Common myeloid progenitor, CD34-positive (primary cell): ENCODE measurements at places on chromosomes 3 and 15.

GRCh38 chr3:141875893-141876380 is 506 bp upstream of the ATP1B3 start:
- peak; percentile 86 for DNase-seq

DNA sequence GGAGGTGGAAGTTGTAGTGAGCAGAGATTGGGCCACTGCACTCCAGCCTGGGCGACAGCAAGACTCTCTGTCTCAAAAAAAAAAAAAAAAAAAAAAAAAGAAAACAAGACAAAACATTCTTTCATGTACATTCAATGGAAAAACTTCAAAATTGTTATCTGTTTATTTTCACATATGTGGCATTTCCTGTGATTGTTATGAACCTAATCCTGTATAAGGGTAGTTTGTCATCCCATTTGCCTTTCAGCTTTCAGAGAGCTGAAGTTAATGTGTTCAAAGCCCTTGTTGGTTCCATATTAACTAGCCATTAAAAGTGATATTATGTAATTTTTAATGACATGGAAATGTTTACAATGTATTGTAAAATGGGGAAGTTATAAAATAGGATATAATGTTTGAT is 17.3 kb upstream of the NCK1 start:
- no peak for DNase-seq

- DNase-seq = peak; percentile 97
Measured at GRCh38 chr3:31227131-31227562, 305.6 kb upstream of the STT3B start.

GRCh38 chr3:184491867-184492615 is 69.5 kb upstream of the EPHB3 start:
- peak; percentile 92 for DNase-seq

GRCh38 chr3:114585687-114586086 is 291.9 kb downstream of the TIGIT start:
- no peak for DNase-seq

GRCh38 chr3:13217736-13218540 is 144.7 kb upstream of the IQSEC1 start:
- DNase-seq = no peak

- DNase-seq = peak; percentile 79
Measured at GRCh38 chr15:100849021-100849854, 30.4 kb upstream of the ALDH1A3 start.
